ENCODE measurements at places on chromosomes 11 and 22. TPM values are rescaled to one million over a fixed set of nuclear protein-coding genes. Genes with fewer than 3 reads are reported as not detected.
A peak's percentile ranks its signal among the peaks of the same experiment; 100 is the strongest.

The NXPE4 gene
- not detected for total RNA-seq

The SAA4 gene
- total RNA-seq, result not detected

GRCh38 chr11:116543911-116544475, 228.8 kb downstream of the BUD13 start:
- DNase-seq, result no peak

The SERPING1 gene
- 5.4 TPM for total RNA-seq

The NXPE2 gene
- 0.13 TPM for total RNA-seq

The OR52H1 gene
- not detected for total RNA-seq

- peak; percentile 2 for DNase-seq
Measured at GRCh38 chr11:26557666-26558065, 14.4 kb downstream of the MUC15 start.

- no peak for DNase-seq
Measured at GRCh38 chr22:40876907-40877306, 15.0 kb upstream of the DNAJB7 start.

DNA sequence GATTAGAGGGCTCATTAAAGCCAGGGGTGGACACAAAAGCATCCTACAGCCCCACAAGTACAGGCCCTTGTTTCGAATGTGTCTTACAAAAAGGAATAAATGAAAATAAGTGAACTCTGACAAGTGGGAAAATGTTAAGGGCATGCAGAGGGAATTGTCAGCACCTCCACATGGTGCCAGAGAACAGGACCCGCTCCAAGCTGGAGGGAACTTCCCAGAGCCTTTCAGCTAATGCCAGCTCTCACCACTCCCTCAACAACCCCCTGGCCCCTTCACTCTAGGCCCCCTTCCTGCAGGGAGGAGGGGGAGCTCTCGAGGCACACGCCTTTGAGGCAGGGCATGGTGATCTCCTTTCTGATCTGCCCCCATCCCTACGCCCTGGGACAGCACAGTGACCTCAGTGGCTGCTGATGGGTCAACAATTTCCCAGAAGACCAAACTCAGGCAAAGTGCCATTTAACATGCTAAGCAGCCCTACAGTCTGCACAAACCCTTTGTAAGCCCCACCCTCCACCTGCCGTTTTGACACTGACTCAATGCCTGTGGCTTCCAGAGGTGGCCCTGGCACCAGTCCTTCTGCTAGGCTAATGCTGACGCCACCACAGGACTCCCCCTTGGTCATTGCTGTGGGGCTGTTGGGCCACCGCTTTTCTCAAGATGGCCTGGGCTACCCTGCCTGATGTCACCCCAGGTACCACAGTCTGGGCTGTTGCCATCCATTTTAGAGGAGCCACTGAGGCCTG, 12.5 kb upstream of the CHST1 start:
- no peak for DNase-seq

- DNase-seq, result no peak
Measured at GRCh38 chr11:6587360-6587953, 16.0 kb downstream of the RRP8 start.

DNA sequence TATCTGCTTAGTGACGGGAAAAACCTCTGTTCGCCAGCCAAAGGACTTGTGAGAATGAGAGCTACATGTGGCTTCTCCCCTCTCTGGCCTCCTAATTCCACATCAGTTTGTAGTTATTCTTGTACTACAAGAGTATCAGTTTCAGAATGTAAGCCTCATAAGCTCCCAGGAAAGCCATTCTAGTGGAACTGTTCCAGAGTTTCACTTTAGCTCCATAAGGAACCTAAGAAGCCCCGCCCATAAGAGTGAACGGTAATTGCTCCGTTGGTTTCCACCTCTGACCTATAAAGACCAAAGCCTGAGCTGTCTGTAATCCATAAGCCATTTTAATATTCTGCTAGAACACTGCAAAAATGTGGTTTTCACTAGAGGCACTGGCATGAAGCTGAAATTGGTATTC, 53.0 kb downstream of the SIK3 start:
- peak; percentile 70 for DNase-seq

The APOBEC3G gene
- 4.2 TPM for total RNA-seq
